ENCODE measurements at places on chromosomes 6 and 20. TPM values are rescaled to one million over a fixed set of nuclear protein-coding genes. Genes with fewer than 3 reads are reported as not detected.
A peak's percentile ranks its signal among the peaks of the same experiment; 100 is the strongest.

GRCh38 chr20:54382419-54382818, 93.0 kb upstream of the DOK5 start:
- peaks cover 16% of the 10 kb centered on the region for H3K4me1 ChIP-seq
- H3K36me3 ChIP-seq: no peaks in the 10 kb centered on the region
- no peaks in the 10 kb centered on the region for H3K27me3 ChIP-seq

DNA sequence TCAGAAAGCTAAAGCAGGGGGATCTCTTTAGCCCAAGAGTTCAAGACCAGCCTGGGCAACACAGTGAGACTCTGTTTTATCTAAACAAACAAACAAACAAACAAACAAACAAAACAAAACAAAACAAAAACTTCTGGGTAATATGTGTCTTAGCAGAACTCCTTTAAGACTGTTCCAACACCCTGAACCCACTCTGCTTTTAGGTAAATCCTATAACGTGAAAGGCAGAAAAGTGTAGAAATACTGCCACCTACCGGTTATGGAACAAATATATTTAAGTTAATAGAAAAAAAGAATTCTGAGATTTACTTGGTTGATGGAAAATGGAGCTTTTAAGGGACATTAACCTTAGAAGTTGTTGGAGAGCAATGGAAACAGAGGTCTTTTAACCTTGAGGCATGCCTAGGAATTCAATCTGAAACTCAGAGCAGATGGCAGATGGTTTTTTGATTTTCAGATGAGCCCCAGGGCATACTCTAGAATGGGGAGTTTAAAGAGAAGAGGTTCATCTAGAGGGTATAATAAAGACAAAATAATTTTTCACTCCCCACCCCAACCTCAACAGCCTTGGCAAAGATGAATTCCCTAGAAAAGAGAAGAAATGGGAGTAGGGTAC, 38.5 kb downstream of the SOD2 start:
- no peaks in the 10 kb centered on the region for H3K27me3 ChIP-seq
- H3K36me3 ChIP-seq: no peaks in the 10 kb centered on the region
- H3K4me3 ChIP-seq: no peak overlapping the region
- no peak overlapping the region for H3K27ac ChIP-seq

DNA sequence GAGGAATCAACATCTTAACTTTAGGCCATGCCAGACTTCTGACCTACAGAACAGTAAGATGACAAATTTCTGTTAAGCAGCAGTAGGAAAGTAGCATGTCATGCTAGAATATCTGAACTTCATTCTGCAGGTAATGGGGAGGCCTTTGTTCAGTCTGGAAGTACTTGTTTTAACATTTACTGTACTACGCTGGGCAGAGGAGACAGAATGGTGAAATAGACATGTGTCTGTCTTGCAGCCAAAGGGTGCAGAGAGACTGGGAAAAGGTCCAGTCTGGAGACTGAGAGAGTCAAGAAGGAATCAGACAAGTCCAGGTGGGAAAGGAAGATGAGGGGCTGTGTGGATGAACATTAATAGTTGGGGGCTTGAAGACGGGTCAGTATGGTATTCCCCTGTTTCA, 17.5 kb upstream of the ZBTB2 start:
- H3K36me3 ChIP-seq: peaks cover 47% of the 10 kb centered on the region
- H3K4me3 ChIP-seq: no peak overlapping the region
- no peaks in the 10 kb centered on the region for H3K27me3 ChIP-seq
- no peak for DNase-seq
- H3K27ac ChIP-seq: peak overlapping the region; percentile 40

Gene TINAG
- not detected for total RNA-seq

- no peak overlapping the region for H3K27ac ChIP-seq
Measured at GRCh38 chr20:469746-470490, 7.6 kb upstream of the TBC1D20 start.

GRCh38 chr6:12969966-12970365, 253.4 kb downstream of the PHACTR1 start:
- DNase-seq: no peak
- H3K36me3 ChIP-seq: no peaks in the 10 kb centered on the region
- H3K4me3 ChIP-seq: no peak overlapping the region
- no peak overlapping the region for H3K27ac ChIP-seq
- H3K4me1 ChIP-seq: peaks cover 14% of the 10 kb centered on the region

DNA sequence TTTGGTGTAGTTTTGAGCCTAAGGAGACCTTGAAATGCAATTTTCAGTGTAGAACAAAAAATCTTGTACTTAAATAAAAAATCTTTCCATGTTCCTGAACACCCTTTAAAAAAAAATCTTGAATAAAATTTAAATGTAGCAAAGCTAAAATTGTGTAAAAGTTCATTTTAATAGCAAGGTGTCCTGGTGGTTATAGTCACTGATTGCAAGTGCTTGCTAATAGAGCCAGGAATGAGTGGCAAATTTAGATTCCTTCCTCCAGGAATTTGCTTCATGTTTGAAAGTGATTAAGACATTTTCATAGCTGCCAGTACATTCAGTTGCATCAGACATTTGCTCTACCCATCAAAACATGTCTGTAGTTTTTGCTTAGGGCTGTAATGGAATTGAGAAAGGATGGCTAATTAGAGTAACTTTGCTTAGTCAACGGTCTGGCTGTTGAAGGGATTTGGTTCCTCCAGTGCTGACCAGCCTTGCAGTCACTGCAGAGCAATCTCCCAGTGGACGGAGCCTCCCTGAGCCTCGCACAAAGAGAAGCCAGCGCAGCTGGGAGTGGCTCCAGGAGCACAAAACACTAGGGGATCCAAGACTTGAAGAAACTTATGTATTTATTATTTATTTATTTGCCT, 36.5 kb downstream of the AKAP12 start:
- H3K27me3 ChIP-seq: no peaks in the 10 kb centered on the region
- peak overlapping the region; percentile 90 for H3K27ac ChIP-seq
- no peak for DNase-seq
- H3K4me3 ChIP-seq: no peak overlapping the region
- H3K36me3 ChIP-seq: peaks cover under 1% of the 10 kb centered on the region
- peaks cover 62% of the 10 kb centered on the region for H3K4me1 ChIP-seq

Gene C6orf52
- 3.8 TPM for total RNA-seq

DNA sequence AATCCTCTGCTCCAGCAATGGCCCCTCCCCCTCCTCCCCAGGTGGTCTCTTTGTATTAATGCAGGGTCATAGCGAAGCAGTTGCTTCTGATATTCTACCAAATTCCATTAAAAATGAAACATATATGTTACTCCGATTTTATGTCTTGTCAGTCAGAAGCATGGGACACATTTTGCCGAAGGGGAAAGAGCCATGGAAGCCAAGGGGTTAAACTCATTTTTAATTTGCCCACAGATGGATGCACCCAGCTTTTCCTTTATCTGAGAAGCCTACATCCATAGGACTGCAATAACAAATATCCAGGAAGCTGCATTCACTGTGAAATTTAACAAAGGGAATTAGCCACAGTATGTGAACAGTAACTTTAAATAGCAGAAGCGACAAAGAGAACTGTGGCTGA, 688.2 kb downstream of the QKI start:
- DNase-seq: no peak
- H3K27ac ChIP-seq: no peak overlapping the region
- H3K4me3 ChIP-seq: no peak overlapping the region
- H3K36me3 ChIP-seq: no peaks in the 10 kb centered on the region
- H3K27me3 ChIP-seq: peaks cover 3% of the 10 kb centered on the region

DNA sequence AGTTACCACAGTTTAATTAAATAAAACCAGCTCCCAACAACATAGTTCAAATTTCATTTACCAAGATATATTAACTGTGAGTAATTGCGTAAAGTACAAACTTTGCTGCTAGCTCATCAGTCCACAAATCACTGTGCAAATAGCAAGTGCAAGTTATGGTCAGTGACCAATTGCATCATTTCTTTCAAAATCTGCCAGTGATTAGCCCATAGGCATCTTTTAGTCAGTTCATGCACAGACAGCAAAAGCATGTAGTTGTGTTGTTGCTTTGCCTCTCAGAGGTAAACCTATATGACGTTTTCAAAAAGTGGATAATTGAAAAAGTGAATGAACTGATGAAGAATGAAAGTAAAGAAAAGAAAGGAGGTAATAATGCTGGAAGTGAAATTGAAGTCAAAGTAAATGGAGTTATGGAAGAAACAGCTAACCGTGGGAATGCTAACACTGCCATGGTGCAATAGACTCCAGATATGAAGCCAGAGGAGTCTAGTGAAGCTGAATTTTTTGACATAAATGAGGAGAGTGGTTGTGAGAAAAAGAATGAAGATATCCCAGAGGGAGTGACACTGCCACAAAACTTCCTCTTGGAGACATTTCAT, 36.5 kb downstream of the ENPP1 start:
- H3K36me3 ChIP-seq: no peaks in the 10 kb centered on the region
- H3K27ac ChIP-seq: no peak overlapping the region
- no peaks in the 10 kb centered on the region for H3K27me3 ChIP-seq
- H3K4me1 ChIP-seq: no peaks in the 10 kb centered on the region

- no peak overlapping the region for H3K4me3 ChIP-seq
- H3K4me1 ChIP-seq: no peaks in the 10 kb centered on the region
- H3K27me3 ChIP-seq: peaks cover 39% of the 10 kb centered on the region
Measured at GRCh38 chr6:25874822-25875562, 949 bp upstream of the SLC17A3 start.

GRCh38 chr20:20551409-20551808, 161.0 kb downstream of the RALGAPA2 start:
- H3K36me3 ChIP-seq: peaks cover 17% of the 10 kb centered on the region
- no peak for DNase-seq
- H3K4me3 ChIP-seq: no peak overlapping the region
- no peak overlapping the region for H3K27ac ChIP-seq
- H3K4me1 ChIP-seq: peaks cover 6% of the 10 kb centered on the region
- no peaks in the 10 kb centered on the region for H3K27me3 ChIP-seq

Gene BMP5
- 4.9 TPM for total RNA-seq

DNA sequence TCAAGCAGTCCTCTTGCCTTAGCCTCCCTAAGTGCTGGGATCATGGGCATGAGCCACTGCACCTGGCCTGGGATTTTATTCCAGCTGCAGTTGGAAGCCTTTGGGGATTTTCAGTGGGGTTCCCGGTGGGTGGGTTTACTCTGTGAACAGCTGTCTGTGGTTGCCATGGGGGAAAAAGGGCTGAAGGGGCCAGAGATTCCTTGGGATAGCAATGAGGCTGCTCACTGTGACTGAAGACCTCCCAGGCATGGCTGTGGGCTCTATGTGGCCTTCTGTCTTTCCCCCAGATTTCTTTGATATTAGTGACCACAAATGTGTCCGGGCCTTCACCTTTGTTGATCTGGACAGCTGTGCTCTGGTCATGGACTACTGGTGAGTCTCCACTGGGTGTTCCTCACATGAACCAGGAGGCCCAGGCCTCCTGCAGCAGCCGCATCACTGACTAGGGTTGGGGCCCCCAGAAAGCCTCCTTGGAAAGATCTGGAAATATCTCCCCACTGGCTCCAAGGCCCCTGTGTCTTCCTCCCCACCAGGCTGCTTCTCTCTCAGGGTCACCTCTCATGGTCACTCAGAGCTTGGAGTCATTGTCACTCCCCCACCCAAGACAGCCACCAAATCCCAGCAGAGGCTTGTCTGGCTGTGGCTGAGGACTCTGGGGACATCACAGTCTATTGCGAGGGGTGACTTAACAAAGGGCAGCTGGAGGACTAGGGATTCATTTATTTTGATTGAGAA, 33.4 kb downstream of the EFCAB8 start:
- H3K4me3 ChIP-seq: no peak overlapping the region
- DNase-seq: no peak
- no peaks in the 10 kb centered on the region for H3K4me1 ChIP-seq

- H3K4me1 ChIP-seq: no peaks in the 10 kb centered on the region
- no peak overlapping the region for H3K27ac ChIP-seq
- DNase-seq: no peak
- H3K4me3 ChIP-seq: no peak overlapping the region
- H3K36me3 ChIP-seq: peaks cover 7% of the 10 kb centered on the region
Measured at GRCh38 chr6:143333749-143334520, 116.6 kb downstream of the ADAT2 start.

Gene HSD17B8
- total RNA-seq: 15.0 TPM

- H3K27ac ChIP-seq: peak overlapping the region; percentile 98
- H3K4me3 ChIP-seq: no peak overlapping the region
- no peaks in the 10 kb centered on the region for H3K36me3 ChIP-seq
- peaks cover 48% of the 10 kb centered on the region for H3K4me1 ChIP-seq
- H3K27me3 ChIP-seq: peaks cover 3% of the 10 kb centered on the region
Measured at GRCh38 chr20:50727792-50728485, 3.4 kb upstream of the PARD6B start.

DNA sequence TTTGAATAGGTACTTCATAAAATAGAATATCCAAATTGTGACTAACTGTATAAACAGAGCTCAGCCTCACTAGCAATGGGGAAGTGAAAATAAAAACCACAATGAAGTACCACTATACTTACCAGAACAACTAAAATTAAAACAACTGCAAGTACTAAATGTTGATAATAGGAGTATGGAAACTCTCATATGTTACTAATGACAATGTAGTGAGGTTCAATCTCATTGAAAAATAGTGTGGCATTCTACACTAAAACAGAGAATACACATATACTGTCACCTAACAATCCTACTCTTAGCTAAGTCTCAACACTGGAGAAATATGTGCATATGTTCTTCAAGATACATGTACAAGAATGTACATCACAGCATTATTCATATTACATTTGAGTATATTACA, 132.0 kb upstream of the CARMIL1 start:
- no peak overlapping the region for H3K27ac ChIP-seq
- H3K4me3 ChIP-seq: no peak overlapping the region
- no peaks in the 10 kb centered on the region for H3K27me3 ChIP-seq

DNA sequence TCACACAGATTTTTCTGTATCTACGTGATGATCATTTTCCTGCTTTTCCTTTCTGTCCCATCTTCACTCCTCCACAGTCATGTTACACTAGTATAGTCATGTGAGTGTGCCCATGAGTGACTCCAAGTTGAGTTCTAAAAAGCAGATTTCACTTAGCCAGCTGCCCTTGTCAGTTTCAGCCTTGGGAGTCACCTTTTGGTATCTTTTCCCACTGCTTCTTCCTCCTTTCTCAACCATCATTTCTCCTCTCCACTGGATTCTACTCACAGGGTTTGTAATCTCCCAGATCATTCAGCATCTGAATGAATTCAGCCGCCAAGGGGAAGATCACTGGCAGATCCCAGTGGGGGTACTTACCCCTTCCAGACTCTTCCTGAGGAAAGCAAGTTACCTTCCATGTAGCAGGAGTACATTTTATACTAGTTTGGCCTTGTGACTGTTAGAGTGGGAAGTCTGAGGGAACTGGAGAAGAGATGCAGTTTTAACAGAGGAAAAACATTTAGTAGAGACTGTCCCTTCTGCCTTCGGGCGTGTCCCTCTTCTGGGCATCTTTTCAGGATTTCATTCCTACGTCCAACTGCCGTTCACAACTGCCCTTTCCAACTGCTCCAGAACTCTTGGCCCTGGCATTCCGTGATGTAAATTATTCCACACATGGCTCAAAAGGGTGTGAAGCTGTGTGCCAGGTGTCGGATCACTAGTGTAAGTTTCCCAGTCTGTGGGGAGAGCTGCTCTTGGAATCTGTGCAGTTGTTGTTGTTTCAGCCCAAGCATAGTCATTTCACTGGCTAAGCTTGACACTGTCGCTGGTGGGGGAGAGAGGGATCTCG, 38.9 kb downstream of the BICRAL start:
- H3K4me1 ChIP-seq: no peaks in the 10 kb centered on the region
- no peaks in the 10 kb centered on the region for H3K27me3 ChIP-seq
- H3K36me3 ChIP-seq: peaks cover 4% of the 10 kb centered on the region
- H3K4me3 ChIP-seq: no peak overlapping the region
- DNase-seq: no peak
